ENCODE measurements at places on chromosomes 11 and 22. TPM values are rescaled to one million over a fixed set of nuclear protein-coding genes. Genes with fewer than 3 reads are reported as not detected.

SAA4 gene
- total RNA-seq, result 1.3 TPM

DNA sequence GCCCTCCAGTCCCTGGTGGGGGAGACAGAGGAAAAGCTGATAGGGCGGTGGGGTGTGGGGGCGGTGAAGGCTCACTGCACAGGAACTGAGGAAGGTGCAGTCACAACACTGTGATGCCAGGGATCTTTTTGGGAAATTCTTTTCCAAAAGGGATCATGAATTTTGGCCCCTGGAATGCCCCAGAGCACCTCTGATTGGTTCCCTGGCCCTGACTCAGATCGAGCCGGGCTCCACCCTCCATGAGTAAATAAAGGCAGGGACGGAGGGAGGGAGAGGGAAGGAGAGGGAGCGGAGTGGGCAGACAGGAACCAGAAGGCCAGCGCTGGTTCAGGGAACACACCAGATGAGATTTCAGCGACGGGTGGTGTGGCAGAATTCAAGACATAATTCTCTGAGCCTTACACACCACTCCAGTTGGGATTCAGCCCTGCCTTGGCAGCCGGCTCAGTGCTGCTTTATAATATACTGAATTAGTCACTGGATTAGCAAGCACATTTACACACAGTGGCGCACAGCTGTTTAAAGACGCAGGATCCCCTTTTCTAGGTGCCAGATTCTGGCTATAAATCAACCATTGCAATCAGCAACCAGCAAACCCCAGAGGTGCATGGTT lies 80.3 kb downstream of the ETS1 start:
- peak overlapping the region; percentile 66 for H3K27ac ChIP-seq
- no peaks in the 10 kb centered on the region for H3K27me3 ChIP-seq
- peak; percentile 93 for DNase-seq
- H3K4me3 ChIP-seq, result peak overlapping the region; percentile 28

LRRC4C gene
- total RNA-seq, result 1.6 TPM

DNA sequence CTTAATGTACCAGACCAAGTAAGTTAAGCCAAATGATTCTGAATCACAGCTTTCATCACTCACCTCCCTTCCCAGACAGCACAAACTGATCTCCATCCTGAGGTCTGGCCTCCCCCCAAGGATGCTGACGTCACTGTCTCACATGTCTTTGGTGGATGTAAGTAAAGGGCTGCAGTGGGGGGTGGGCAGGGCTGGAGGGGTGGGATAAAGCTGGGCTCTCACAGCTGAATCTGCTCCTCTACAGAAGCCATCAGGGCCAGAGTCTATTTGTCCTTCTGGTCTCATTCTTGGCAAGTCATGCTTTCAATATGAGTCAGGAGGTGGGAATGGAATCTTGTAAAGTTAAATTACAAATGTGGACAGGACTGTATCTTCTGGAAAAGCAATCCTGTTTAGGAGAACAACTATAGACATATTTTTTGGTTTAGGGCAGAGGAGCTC lies 32.7 kb downstream of the P4HA3 start:
- no peaks in the 10 kb centered on the region for H3K27me3 ChIP-seq
- H3K36me3 ChIP-seq, result no peaks in the 10 kb centered on the region
- no peak overlapping the region for H3K4me3 ChIP-seq
- no peak overlapping the region for H3K27ac ChIP-seq

DNA sequence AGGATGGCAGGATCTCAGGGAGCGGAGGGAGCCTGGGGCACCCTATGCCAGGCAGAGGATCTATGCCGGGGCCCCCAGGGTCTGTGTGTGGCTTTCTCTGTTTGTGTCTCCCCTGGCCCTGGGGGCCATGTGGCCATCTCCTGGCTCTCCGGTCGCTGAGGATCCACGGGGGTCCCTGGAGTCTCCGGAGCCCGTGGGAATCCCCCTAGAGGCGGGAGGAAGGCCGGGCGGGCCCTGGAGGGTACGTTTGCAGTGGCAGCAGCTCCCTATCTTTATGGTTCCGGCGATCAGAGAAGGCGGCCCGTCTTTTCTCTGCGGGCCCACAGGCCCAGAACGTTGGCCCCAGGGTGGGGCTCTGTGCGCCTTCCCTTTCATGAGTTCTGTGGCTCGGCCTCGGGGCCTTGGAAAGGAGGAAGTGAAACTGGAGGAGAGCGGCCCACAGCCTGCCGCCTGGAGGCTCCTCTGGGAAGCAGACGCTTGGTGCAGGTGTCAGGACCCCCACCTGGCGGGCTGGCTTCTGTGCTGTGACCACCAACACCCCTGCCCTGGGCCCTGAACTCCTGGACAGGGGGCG lies 82.1 kb downstream of the KCNQ1 start:
- no peaks in the 10 kb centered on the region for H3K27me3 ChIP-seq
- DNase-seq, result peak; percentile 43
- H3K4me3 ChIP-seq, result no peak overlapping the region
- H3K27ac ChIP-seq, result peak overlapping the region; percentile 10
- no peaks in the 10 kb centered on the region for H3K36me3 ChIP-seq
- H3K4me1 ChIP-seq, result peaks cover 17% of the 10 kb centered on the region

DNA sequence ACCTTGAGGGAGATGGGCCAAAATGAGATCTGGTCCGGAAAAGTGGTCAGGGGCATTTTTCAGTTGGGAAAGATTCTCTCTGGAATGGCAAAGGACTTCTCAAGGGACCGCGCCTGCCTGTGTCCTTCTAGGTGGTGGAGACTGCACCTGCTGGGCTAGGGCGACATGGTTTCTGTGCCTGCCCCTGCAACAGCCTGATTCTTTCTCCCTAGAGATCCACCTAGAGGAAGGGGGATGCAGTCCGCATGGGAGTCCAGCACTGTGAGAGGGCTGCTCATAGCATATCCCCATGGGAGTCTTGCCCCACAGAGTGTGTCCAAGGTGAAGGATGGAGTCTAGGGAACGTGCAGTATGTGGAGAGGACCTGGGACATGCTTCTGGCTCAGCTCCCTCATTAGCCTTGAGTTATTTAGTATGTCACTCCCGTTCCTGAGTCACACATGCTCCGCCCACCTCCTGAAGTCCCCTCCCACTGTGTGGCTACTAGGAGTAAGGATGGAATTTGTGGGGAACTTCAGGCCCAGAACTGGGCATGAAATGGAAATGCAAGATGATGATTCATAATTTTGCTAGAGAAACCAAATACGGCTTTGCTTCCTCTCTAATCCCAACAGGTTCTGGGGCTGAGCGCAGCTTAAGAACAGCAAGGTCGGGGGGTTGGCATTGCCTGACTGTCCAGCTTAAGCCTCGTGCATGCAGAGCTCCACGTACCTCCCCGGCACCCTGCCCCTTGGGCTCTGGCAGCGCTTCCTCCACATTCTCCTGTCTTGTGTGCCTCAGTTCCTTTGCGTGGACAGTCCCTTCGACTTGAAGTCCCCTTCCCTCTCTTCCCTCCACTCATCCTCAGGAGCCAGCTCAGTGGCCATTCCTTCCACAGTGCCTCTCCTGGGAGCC lies 35.0 kb downstream of the GRIK4 start:
- H3K4me3 ChIP-seq, result no peak overlapping the region
- no peak overlapping the region for H3K27ac ChIP-seq
- peaks cover 11% of the 10 kb centered on the region for H3K4me1 ChIP-seq
- H3K27me3 ChIP-seq, result no peaks in the 10 kb centered on the region
- no peak for DNase-seq

IFITM5 gene
- not detected for total RNA-seq

GRCh38 chr11:125627236-125627910 lies 2.4 kb downstream of the CHEK1 start:
- no peak for DNase-seq
- no peaks in the 10 kb centered on the region for H3K36me3 ChIP-seq
- H3K27me3 ChIP-seq, result no peaks in the 10 kb centered on the region
- H3K27ac ChIP-seq, result no peak overlapping the region

- H3K4me1 ChIP-seq, result no peaks in the 10 kb centered on the region
- no peak overlapping the region for H3K27ac ChIP-seq
- H3K36me3 ChIP-seq, result no peaks in the 10 kb centered on the region
- no peak for DNase-seq
- H3K27me3 ChIP-seq, result no peaks in the 10 kb centered on the region
- H3K4me3 ChIP-seq, result no peak overlapping the region
Measured at GRCh38 chr11:31960126-31960525, 130.7 kb upstream of the RCN1 start.

GRCh38 chr11:405323-405953 lies 9.4 kb downstream of the SIGIRR start:
- DNase-seq, result peak; percentile 78
- no peaks in the 10 kb centered on the region for H3K36me3 ChIP-seq
- H3K4me3 ChIP-seq, result no peak overlapping the region
- H3K27me3 ChIP-seq, result no peaks in the 10 kb centered on the region
- H3K4me1 ChIP-seq, result peaks cover 10% of the 10 kb centered on the region

- no peak overlapping the region for H3K4me3 ChIP-seq
- no peak overlapping the region for H3K27ac ChIP-seq
- H3K4me1 ChIP-seq, result no peaks in the 10 kb centered on the region
- H3K36me3 ChIP-seq, result no peaks in the 10 kb centered on the region
Measured at GRCh38 chr11:11009179-11009578, 151.3 kb upstream of the ZBED5 start.

- no peak overlapping the region for H3K27ac ChIP-seq
- peaks cover 15% of the 10 kb centered on the region for H3K27me3 ChIP-seq
- no peaks in the 10 kb centered on the region for H3K36me3 ChIP-seq
- H3K4me3 ChIP-seq, result no peak overlapping the region
- peaks cover 9% of the 10 kb centered on the region for H3K4me1 ChIP-seq
- no peak for DNase-seq
Measured at GRCh38 chr22:36818010-36818642, 1.3 kb upstream of the PVALB start.

- no peak overlapping the region for H3K4me3 ChIP-seq
- H3K27me3 ChIP-seq, result no peaks in the 10 kb centered on the region
- DNase-seq, result no peak
- no peak overlapping the region for H3K27ac ChIP-seq
- H3K4me1 ChIP-seq, result no peaks in the 10 kb centered on the region
Measured at GRCh38 chr11:10476342-10476741, 21.3 kb downstream of the AMPD3 start.

CHRM4 gene
- 0.16 TPM for total RNA-seq

CALCB gene
- 0.22 TPM for total RNA-seq

BAD gene
- 59.8 TPM for total RNA-seq

DNA sequence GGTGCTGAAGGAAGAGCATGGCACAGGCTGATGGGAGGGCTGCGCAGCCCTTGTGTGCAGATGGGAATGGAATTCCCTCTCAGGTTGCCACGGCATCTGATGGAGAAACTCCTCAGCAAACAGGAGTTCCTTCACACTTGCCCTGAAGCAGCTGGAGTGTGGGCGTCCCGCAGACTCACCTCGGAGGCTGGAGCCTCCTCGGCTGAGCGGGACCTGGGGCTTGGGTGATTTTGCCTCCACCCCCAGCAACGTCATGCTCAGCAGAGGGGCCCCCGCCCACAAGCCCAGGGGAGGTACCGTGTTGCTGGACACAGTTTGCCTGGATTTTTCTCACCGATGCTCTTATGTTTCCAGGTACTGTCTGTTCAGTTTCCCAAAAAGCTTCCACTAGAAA lies 63.4 kb downstream of the MYO7A start:
- no peaks in the 10 kb centered on the region for H3K27me3 ChIP-seq
- peak; percentile 59 for DNase-seq
- H3K36me3 ChIP-seq, result no peaks in the 10 kb centered on the region

GRCh38 chr11:109443052-109443451 lies 21.1 kb downstream of the C11orf87 start:
- no peak overlapping the region for H3K4me3 ChIP-seq
- DNase-seq, result no peak
- H3K36me3 ChIP-seq, result no peaks in the 10 kb centered on the region

DNA sequence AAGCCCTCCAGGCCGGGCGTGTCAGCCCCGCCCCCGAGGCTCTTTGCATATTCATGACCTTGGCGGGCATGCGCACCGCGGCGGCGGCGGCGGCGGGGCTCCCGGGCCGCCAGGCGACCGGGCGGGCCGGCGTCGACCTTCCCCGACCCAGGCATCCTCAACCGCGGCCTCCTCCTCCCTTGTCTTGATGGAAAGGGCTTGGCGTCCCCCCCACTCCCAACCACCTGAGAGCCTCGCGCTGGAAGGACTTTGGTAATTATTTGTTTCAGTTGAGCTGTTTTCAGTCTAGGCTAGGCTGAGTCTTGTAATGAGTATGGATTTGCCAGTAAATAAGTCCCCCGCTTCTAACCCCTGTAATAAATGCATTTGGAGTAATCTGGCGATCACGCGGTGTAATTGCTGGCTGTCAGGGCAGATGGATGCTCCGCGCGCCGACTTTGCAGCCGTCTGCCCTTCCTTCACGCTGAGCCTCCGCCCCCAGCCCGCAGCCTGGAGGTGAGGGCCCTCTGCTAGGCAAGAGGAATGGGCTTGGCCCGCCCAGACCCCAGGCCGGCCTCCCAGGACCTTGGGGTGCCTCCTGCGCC lies 25.2 kb downstream of the FLRT1 start:
- no peaks in the 10 kb centered on the region for H3K36me3 ChIP-seq
- DNase-seq, result peak; percentile 70
- H3K27me3 ChIP-seq, result no peaks in the 10 kb centered on the region
- peak overlapping the region; percentile 34 for H3K4me3 ChIP-seq
- no peak overlapping the region for H3K27ac ChIP-seq

DNA sequence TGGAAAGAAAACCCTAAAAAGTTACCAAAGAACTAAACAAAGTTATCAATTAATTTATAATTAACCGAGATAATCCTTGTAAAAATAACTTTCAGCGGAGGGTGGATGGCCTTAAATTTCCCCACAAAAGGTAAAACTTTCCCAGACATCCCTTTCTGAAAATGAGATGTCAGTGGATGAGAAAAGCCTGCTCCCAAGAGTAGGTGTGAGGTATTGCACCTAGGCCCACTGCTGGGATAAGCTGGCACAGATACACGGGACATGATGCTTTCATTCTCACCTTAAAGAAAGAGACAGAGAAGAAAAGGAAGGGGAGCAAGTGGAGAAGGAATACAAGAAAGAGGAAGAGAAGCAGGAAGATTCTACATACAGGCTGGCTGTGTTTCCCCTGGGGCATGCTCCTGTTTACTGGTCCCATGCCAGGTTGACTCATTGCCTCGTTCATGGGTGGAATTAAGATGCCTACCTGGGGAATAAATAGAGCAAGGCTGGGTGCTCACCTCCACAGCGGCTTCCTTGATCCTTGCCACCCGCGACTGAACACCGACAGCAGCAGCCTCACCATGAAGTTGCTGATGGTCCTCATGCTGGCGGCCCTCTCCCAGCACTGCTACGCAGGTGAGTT lies at the start of gene SCGB2A2:
TSS of gene SCGB2A2 (plus strand) at position 505 of the 625 bp plus-strand sequence. CDS start at position 564, 59 bp downstream.
- DNase-seq, result no peak
- no peaks in the 10 kb centered on the region for H3K27me3 ChIP-seq
- no peaks in the 10 kb centered on the region for H3K36me3 ChIP-seq

- no peaks in the 10 kb centered on the region for H3K27me3 ChIP-seq
- H3K4me1 ChIP-seq, result no peaks in the 10 kb centered on the region
- no peaks in the 10 kb centered on the region for H3K36me3 ChIP-seq
- no peak for DNase-seq
- no peak overlapping the region for H3K4me3 ChIP-seq
- no peak overlapping the region for H3K27ac ChIP-seq
Measured at GRCh38 chr11:28400331-28401100, 292.3 kb downstream of the METTL15 start.
